ENCODE measurements at places on chromosomes 11 and 22. TPM values are rescaled to one million over a fixed set of nuclear protein-coding genes. Genes with fewer than 3 reads are reported as not detected.

Gene FZD4
- 19.2 TPM for total RNA-seq

- DNase-seq: no peak
Observed at GRCh38 chr11:116925050-116925449, 87.6 kb upstream of the APOA1 start.

Gene UPK3A
- 1.3 TPM for total RNA-seq

GRCh38 chr22:23086787-23087186 is 16.5 kb downstream of the GNAZ start:
- no peak for DNase-seq

- DNase-seq: no peak
Observed at GRCh38 chr11:19605520-19606371, 106.9 kb upstream of the NAV2 start.

DNA sequence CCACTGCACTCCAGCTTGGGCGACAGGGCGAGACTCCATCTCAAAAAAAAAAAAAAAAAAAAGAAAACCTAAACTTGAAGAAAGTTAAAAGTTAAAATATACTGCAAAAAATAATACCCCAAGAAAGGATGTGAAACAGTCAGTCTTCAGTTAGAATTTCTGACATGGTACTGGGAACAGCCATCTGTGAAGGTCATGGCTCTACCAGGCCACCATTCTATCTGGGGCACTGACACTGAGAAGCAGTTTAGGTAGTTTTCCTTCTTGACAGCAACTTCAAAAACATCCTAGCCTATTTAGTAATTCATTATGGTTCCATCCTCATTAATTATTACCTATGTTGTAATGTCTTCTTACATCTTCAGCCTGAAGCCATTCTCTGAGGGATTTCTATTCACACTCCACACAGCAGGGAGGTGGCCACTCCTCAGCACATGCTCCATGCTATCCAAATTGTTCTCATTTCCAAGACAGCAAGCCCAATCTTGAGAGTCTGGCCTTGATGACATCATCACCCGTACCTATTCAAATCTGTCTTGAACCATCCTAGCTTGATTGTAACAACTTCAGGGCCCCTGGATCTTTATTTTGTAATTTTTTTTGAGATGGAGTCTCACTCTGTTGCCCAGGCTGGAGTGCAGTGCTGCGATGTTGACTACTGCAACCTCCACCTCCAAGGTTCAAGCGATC is 38.2 kb downstream of the SERPIND1 start:
- DNase-seq: no peak

DNA sequence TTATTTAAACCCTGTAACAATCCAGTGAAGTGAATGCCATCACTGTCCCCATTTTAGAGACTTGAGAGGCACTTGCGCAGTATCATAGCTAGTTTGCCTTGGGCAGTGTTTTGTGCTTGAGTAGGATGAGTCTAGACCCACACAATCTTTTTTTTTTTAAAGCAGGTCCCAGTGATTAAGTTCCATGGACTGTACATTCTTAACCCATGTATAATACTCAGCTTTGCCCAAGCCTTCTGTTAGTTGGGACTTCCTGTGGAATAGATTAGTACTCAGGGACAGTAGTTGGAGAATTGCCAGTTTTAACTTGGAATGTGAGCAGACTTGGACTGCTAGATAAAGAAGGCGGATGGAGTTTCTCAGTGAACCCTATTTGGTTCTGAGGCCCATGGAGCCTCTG is 108.6 kb upstream of the RASSF10 start:
- no peak for DNase-seq

Gene PATE4
- not detected for total RNA-seq

DNA sequence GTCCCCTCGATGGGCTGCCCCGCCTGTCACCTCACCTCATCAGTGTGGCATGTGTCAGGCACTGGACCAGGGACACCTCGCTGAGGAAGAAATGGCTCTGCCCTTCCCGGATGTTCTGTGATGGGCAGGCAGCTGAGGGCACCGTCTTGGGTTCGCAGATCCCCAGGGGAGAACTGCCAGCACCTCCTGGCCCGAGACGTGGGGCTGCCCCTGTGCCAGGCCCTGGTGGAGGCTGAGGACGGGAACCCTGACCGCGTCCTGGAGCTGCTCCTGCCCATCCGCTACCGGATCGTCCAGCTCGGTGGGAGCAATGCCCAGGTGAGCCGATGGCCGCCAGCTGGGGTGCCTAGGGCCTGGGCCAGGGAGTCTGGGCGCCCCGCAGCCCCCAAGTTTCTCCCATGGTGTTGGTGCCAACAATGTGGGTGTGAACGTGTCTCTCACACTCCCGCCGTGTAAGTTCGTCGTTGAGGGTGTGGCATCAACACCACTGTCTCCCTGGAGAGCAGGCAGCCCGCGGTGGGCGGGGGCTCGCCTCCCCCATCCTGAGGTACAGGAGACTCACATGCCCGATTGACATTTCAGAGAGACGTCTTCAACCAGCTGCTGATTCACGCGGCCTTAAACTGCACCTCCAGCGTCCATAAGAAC is 7.3 kb upstream of the GTSE1 start:
- no peak for DNase-seq

DNA sequence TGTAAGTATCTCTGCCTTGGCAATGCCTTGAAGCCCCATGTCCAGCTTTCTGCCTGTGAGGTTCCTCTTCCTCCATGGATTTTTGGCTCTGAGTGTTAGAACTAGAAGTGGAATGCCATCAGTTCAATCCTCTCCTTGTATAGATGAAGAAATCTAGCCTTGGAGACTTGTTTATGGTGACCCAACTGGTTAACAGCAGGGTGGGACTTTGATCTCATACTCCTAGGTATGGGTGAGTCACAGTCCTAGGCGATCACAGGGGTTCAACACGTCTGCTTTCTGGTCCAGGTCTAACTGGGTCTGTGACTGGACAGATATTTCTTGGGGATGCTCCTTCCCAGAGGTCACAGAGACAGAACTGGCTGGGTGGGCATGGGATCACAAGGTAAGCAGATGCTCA is 9.2 kb upstream of the MTFP1 start:
- DNase-seq: no peak

- DNase-seq: peak; percentile 96
Observed at GRCh38 chr11:33015621-33016551, at the start of gene DEPDC7. TSS of gene DEPDC7 (plus strand) at chr11:33015878. CDS start at chr11:33015956, 78 bp downstream.

DNA sequence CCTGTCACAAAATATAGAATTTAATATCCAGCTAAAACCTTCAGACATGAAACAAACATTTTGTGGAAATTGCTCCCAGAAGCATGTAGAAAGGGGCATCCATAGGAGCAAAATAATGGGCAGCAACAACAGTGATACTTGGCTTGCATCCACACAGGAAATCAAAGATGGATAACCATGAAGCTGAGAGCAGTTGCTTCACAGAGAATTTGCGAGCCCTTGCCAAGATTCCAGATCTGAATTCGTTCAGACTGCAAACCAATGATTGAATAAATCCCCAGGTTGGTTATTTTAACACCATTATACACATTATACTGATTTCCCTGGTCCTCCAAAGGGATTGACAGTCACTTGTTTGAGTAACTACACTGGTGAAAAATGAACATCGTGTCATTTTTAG is 15.6 kb upstream of the OR51L1 start:
- DNase-seq: no peak

- DNase-seq: no peak
Observed at GRCh38 chr11:123314972-123315371, 115.1 kb upstream of the GRAMD1B start.

- DNase-seq: no peak
Observed at GRCh38 chr22:20986365-20986764, 4.3 kb downstream of the LZTR1 start.

Gene MOGAT2
- total RNA-seq: 51.9 TPM

Gene OR8A1
- not detected for total RNA-seq

Gene C11orf87
- total RNA-seq: not detected

DNA sequence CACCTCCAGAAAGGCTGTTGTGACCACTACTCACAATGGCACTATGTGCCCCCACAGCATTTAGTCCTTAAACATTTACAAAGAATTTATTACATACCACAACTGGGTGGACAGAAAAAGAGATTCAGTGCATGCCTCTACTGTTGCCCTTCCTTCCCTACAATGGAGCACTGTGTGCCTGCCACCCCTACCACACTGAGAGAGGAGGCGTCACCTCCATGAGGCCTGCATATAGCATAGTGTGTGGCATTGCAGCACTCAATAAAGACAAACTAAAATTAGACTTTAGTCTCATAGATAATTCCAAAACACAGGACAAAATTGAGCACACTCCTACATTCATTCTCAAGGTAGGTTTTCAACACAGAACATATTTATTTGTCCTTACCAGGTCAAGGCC is 25.8 kb downstream of the THAP12 start:
- no peak for DNase-seq

GRCh38 chr22:31241936-31242335 is 29.8 kb downstream of the LIMK2 start:
- no peak for DNase-seq

Gene SEPTIN5
- 4.6 TPM for total RNA-seq

Measured in stomach (tissue), 19 donors.